ENCODE measurements at places on chromosomes 1 and 21.

- DNase-seq = no peak
Observed at GRCh38 chr1:198833706-198834503, 195.1 kb downstream of the PTPRC start.

DNA sequence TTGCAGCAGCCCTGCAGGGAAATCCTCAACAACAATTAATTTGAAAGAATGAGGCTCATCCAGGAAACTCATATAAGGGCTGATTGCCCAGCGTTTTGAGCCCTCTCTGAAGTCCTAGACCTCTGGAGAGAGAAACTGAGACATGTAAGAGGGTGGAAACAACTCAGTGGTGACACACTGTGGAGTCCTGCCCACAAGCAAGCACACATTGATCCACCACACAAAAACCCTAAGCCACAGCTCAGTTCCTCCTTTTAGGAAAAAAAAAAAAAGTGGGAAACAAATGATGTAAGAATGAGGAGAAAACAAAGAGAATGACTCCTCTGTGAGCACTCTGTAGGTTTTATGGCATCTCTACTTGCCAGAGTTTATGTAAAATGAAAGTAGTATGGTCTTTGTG, 22.9 kb upstream of the PLA2G5 start:
- no peak for DNase-seq

GRCh38 chr1:46298387-46298786, 5.0 kb downstream of the LRRC41 start:
- no peak for DNase-seq

DNA sequence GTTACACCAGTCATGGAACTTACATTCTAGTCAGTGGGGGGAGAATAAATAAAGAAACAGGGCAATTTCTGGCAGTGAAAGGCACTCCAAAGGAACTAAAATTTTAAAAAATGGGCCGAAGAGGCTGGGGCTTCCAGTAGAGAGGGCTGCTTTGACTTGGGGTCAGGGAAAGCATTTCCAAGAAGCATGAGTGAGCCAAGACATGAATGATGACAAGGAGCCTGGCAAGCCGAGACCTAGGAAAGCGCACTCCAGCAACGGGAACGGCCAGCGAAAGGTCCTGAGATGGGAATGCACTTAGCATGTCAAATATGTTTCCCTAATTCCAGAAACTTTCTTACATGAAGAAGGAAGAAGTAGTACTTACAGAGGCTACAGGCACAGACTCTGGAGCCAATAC, 95.4 kb upstream of the NGF start:
- DNase-seq = no peak

DNA sequence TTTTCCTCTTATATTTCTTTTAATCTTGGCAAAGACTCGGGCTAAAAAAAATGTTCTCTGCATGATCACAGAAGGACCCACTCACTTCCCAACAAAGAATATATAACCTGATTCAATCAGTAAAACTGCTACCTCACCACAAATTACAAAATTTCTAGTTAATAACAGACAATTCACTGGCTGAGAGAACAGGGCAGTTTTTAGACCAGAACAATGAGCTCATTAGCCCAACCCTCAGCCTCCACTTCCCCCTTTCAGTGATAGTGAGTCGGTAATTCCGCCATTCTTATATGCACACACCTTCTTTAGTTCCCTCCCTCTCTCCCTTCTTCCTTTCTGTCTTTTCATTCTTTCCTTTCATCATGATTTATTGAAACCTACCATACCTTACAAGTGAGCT, 8.9 kb downstream of the SIPA1L2 start:
- DNase-seq = no peak

GRCh38 chr1:112267929-112268328, 128.1 kb upstream of the CTTNBP2NL start:
- DNase-seq = no peak

GRCh38 chr1:15272009-15272781, 25.2 kb downstream of the FHAD1 start:
- DNase-seq = peak; percentile 40

DNA sequence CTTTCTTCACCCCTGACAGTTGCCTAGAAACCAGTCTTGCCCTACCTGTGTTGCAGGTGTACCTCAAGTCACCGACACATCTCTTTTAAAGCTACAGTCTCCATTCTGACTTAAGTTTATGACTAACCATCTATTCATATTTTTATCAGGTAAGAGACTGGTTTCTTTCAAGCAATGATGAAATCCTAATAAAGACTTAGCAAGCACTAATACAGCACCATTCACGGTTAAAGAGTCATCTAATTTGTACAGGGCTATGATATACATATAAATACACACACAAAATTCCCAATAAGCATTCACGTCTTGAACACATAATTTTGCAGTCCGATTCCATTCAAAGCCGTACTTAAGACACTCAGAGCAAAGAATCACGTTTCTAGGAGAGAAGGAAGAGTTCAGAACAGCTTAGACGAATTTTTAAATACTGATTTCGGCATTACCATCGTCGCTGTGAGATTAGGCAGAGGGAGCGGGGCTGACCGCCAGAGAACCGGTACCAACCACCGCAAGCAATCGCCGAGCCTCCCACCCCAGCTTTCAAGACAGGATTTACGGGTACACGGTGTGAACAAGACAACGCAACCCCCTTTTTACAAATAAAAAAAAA, 943 bp downstream of the ERRFI1 start:
- no peak for DNase-seq
